AG10803 (cell line): ENCODE measurements at places on chromosomes 12 and 14.
A peak's percentile ranks its signal among the peaks of the same experiment; 100 is the strongest.

- DNase-seq: no peak
Measured at GRCh38 chr14:62304257-62304656, 542.0 kb downstream of the SNAPC1 start.

DNA sequence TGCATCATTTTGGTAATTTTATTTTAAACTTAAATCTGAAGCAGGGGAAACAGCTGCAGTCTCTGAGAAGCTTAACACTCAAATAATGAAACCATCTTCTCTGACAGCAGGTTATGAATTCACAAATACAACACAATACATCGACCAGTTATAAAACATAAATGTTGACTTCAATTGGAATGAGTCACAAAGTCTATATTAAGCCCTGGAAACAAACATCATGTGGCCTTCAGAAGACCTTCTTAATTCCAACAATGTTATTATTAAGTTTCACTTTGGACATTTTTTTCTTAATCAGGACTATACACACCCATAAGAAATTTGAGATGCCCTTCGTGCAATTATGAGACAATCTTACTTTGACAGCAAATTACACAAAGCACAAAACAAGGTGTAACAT, 68.9 kb downstream of the CEP128 start:
- no peak for DNase-seq

GRCh38 chr12:21223930-21224329, 92.9 kb downstream of the SLCO1B1 start:
- no peak for DNase-seq

- DNase-seq: no peak
Measured at GRCh38 chr12:92030618-92031017, 115.0 kb downstream of the BTG1 start.

GRCh38 chr12:116766285-116766684, 28.2 kb downstream of the RNFT2 start:
- no peak for DNase-seq

DNA sequence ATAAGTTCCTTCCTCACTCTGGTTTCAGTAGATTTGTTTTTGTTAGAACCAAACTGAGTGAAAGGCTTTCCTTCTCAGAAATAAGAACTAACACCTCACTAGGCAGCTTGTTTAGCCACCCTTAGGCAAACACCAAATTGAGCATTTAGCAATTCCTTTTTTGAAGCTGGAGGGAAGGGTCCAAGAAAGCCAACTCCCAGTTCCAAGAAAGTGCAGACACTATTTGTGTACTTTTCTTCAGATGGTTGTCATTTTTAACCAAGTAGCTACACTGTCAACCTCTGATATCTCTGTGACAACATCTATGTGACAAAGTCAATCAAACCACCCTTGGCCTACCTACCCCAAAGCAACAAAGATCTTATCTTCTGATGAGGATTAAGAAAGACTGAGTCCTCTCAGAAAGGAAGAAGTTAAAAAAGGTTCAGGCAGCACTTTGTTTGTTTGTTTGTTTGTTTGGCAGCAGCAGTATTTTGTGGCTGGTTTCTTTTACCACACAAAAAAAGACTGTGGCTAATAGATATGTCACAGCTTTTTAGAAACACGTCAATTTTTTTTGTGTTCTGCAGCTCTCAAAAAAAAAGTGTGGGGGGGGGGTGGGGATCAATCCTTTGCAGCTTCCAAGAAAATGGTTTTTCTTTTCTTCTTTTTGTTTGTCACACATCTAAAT, 203.8 kb downstream of the CRADD start:
- no peak for DNase-seq

DNA sequence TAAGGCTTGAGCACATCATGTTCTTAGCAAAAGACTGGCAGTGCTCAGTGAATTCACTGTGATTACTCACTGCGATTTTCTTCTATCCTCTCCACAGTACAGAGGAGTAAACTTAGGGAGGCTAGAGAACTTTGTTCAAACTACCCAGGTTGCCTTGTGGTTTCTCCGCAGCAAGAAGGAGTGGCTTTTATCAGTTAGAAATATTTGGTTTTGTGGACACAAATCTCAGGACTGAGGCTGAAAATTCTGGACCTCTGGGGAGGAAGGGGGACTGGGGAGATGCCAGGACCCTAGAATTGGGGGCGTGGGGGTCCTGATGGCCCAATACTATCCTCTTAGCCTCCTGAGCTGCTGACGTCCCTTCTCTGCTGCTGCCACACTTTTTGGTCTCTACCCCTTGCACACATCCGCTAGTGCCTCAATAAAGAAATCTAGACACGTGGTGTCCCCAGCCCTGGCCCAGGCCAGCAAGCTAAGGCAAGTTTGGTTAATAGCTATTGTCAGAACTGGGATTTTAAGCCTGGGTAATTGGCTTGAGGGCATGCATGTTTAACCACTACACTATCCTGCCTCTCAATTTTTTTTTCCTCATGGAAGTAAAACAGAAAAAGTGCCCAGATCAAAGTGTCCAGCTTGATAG, 842 bp downstream of the OAS2 start:
- DNase-seq: no peak

GRCh38 chr12:81683881-81684280, 75.3 kb downstream of the PPFIA2 start:
- DNase-seq: no peak

DNA sequence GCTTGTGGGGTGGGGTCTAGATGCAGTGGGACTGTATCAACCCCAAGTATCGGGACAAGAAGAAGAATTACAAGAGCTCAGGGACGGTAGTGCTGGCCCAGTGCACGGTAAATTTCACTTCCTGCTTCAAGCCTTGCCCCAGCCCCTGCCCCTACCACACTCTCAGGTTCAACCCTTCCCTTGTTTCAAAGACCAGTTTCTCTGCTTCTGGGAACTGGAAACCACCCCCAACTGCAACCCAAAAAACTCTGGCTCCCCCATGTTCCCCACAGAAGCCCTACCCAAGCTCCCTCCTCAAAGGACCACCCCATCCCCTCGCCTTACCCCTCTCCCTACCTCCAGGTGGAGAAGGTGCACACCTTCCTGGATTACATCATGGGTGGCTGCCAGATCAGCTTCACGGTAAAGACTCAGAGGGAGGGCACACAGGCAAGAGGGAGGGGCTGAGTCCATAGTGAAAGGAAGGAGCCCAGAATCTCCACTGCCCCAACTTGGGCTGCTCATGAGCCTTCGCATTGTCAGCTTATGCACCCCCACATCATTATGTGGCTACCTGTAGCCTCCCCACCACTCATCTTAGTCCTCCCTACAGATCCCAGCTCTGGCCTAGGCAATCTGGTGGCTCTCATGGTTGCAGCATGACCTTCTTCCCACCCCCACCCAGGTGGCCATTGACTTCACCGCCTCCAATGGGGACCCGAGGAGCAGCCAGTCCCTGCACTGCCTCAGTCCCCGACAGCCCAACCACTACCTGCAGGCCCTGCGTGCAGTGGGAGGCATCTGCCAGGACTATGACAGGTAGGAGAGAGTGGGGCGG, 4.3 kb downstream of the CPNE6 start:
- DNase-seq: no peak

DNA sequence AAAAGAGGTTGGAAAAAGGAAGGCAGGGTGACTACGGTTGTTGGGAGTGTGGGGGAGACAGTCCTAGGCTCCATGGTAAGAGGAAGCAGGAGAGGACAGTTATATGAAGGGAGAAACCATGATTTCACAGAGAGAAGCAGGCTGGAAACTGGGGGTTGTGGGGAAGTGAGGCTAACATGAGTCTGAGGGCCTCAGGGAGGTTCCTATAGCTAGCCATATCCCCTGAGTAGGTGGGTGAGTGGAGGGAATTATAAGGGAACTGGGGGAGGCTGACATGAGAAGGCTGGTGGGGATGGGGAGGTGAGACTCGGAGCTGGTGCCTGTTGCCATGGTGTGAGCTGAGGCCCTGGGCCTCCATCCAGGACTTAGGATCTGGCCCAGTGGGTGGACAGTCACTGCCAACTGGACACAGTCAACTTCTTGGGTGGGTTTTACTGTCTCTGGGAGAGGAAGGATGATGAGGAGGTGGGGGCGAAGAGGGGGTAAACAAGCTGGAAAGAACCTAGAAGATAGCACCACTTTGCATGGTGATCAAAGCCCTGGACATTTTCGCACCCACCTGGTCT, 1.4 kb downstream of the RNASE13 start:
- DNase-seq: no peak

DNA sequence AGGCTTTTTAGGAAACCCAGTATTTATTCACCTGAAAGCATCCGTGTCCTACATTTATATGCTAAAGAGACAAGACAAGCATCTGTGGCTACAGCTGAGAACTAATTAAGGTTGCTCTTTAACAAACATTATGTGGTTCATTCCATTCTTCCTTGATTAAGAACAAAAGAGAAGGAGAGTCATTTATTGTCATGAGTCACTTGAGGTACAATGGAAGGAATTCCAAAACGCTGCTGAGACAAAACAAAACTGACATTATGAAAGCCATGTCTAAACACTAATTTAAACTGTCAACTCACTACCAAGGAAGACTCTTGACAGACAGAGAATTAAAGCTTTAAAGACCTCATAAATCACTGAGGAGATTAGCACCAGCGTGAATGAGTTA, 214.4 kb downstream of the BMP4 start:
- DNase-seq: no peak

- DNase-seq: peak; percentile 70
Measured at GRCh38 chr12:3101309-3102024, 24.3 kb downstream of the TSPAN9 start.

- peak; percentile 92 for DNase-seq
Measured at GRCh38 chr14:71235875-71236274, 328.6 kb downstream of the PCNX1 start.

- no peak for DNase-seq
Measured at GRCh38 chr12:107352347-107353081, 259.2 kb upstream of the CRY1 start.

- DNase-seq: no peak
Measured at GRCh38 chr12:66288121-66288520, 14.2 kb upstream of the HELB start.

DNA sequence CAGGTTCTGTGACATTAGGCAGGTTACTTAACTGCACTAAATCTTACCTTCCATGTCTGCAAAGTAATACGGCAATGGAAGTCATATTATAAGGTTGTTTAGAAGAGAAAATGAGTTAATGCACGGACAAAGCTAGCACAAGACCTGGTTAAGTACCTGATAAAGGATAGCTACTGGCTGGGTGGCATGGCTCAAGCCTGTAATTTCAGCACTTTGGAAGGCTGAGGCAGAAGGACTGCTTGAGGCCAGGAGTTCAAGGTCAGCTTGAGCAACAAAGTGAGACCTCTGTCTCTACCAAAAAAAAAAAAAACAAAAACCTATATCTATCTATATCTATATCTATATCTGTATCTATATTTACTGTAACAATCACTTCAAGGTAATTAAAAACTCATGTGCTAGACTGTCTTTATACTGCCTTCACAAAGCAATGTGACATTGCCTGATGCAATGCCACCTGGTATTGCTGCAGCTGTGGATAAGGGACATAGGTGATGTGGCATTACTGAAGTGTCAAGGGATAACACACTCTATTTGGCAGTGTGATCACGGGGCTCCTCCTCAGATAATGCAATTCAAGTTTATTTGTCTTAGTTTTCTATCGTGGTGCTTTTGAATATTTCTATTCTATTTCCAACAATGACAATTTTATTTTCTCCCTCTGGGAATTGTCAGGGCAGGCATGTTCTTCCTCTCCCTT, 107.1 kb downstream of the PAX9 start:
- no peak for DNase-seq

DNA sequence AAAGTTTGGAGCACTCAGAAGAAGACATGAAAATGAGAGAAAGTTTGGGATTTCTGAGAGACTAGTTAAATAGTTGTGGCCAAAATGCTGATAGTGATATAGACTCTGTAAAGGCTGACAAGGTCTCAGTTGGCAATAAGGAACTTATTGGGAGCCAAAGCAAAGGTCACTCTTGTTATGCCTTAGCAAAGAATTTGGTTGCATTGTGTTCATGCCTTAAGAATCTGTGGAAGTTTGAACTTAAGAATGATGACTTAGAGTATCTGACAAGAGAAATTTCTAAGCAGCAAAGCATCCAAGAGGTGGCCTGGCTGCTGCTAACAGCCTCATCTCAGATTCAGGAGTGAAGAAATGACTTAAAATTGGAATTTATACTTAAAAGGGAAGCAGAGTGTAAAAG, 113.8 kb downstream of the PIK3C2G start:
- DNase-seq: peak; percentile 56

GRCh38 chr14:20733684-20734429, 11.8 kb upstream of the EDDM3A start:
- DNase-seq: no peak

DNA sequence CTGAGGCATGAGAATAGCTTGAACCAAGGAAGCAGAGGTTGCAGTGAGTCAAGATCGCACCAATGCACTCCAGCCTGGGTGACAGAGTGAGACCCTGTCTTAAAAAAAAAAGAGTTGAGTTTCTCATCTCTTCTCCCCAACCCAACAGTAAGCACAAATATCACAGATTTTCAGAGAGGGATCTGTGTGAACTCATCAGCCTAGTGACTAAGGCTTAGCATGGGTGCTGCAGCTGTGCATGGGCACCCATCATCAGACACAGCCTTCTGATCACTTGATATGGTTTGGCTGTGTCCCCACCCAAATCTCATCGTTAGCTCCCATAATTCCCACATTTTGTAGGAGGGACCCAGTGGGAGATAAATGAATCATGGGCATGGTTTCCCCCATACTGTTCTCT, 298.9 kb downstream of the PCNX1 start:
- no peak for DNase-seq

DNA sequence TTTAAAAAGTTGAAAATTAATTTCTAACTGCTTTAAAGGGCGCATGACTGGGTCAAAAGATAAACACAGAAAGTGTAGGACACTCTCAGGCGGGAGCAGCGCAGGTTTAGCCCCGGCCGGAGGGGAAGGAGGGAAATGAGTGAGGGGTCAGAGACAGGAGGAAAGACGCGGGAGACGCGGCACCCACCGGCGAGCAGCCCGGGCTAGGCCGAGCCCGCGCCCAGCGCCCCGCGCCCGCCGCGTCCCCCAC, 591 bp downstream of the GXYLT1 start:
- DNase-seq: no peak

DNA sequence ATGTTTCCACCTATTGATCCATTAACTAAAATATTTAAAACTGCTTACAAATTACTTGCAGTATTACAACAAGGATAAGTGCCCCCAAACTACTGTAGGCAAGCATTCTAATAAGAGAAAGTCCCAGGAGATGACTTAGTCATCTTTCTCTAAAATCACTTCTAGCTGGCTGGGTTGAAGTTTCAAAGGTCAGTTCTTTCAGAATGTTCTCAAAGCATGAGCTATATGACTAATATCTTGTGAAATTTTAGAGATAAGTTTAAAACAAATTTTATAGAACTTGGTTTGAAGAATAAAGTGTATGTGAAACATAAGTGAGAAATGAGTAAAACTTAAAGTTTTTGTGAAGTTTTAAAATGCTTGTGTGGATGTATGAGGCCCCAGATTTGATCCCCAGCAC, 24.3 kb upstream of the OR6J1 start:
- DNase-seq: peak; percentile 48

GRCh38 chr12:121061831-121062230, 22.8 kb upstream of the OASL start:
- peak; percentile 12 for DNase-seq
